Fibroblast of upper back skin (primary cell): ENCODE measurements at places on chromosomes 7 and 10.

- DNase-seq, result no peak
Observed at GRCh38 chr7:4460597-4460996, 221.5 kb upstream of the FOXK1 start.

GRCh38 chr7:31475368-31475767 is 38.5 kb upstream of the ITPRID1 start:
- DNase-seq, result no peak

GRCh38 chr10:128912568-128913311 is 554.3 kb upstream of the MGMT start:
- DNase-seq, result no peak

- no peak for DNase-seq
Observed at GRCh38 chr10:88505680-88506215, 77.4 kb downstream of the RNLS start.

- peak; percentile 94 for DNase-seq
Observed at GRCh38 chr7:137771679-137772078, 75.1 kb downstream of the DGKI start.

DNA sequence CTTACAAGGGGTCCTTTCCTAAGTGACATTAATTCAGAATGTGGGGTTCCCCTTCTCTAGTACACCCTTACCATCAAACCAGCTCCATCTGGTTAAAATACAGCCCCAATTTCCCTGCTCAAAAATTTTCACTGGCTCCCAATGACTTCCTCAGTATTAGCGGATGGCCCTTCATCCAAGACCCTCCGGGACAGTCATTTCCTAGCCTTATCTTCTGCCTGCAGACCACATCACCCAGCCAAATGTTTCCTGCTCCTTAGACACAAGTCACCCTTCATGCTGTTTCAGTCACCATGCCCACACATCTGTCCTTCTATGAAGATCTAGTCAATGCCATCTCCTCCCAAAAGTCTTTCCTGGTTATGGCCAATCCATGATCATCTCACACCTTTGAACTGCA is 45.2 kb downstream of the PARD3 start:
- DNase-seq, result no peak

DNA sequence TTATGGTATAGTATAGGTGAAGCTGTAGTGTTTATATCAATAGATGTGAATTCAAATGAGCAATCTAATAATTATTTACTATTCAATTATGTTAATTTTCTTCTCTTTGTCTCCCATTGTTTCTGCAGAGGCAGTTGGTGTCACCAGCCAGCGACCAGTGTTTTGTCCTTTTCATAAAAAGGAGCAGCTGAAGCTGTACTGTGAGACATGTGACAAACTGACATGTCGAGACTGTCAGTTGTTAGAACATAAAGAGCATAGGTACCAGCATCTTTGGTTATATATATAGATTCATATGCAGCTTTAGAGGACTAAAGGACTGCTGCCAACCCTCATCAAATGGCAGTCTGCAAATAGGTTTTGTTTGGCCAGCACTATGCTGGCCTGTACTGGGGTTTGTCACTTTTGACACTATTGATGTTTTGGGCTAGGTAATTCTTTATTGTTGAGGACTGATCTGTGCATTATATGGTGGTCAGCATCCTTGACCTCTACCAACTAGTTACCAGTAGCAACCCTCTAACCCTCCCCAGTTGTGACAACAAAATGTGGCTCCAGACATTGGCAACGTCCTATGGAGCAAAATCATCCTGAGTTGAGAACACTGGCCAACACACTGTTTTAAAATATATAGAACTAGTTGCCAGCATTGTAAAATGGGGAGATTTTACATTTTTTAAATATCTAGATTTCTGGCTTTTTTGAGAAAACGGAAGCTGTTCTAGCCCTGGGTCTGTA is 59.2 kb downstream of the TRIM24 start:
- DNase-seq, result no peak

DNA sequence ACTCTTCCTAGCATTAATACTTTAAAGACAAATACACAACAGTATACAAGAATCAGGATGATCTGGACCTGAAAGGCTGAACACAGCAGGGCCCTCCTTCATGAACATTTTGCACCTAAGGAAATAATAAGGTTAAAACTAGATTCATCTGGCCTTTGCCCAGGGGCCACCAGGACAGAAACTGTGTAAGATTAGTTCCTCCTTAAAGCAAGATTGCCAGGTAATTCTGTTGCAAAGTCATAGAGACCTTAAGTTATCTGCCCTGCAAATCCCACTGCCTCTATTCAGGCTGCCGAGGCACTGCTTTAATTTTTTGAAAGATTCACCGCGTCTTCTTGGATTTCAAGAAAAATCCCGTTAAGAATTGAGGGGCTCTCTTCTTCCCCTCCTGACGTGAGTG is 1.6 kb upstream of the KIAA1217 start:
- no peak for DNase-seq

DNA sequence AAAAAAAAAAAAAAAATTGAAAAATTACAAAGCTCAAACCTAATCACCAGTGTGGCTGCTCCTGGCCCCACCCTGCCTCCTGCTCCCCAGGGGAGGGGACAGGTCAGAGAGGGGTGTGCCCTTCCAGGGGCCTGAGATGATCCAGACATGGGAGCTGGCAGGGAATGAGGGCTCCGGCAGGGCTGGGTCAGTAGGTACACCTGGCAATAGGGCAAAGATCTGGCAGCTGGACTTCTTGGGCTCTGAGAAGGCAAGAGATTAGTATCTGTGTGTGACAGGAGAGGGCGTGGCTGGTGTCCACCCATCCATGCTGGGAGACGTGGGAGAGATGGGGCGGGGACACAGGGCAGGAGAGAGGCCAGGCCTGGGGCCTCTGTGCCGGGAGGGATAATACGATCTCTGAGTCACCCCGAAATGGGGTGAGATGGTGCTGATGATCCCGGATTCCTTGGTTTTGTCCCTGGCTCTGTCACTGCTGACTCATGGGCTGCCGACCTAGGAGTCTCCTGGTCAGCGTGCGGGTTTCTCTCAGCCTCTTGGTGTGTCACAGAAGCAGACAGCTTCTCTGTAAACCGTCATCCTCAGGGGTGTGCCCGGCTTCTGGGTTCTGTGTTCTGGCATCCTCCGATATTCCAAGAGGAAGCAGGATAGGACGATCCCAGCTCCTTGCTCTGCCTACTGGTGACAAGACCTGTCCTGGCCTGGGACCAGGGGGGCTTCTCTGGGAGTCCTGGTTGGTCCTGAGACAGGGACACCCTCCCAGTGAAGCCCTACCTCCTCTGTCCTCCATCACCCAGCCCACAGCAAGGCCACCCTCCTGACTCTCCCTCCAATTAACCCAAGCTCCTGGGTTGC is 8.2 kb upstream of the CLDN4 start:
- DNase-seq, result peak; percentile 90

- DNase-seq, result peak; percentile 83
Observed at GRCh38 chr10:77844713-77845445, 81.7 kb downstream of the DLG5 start.

DNA sequence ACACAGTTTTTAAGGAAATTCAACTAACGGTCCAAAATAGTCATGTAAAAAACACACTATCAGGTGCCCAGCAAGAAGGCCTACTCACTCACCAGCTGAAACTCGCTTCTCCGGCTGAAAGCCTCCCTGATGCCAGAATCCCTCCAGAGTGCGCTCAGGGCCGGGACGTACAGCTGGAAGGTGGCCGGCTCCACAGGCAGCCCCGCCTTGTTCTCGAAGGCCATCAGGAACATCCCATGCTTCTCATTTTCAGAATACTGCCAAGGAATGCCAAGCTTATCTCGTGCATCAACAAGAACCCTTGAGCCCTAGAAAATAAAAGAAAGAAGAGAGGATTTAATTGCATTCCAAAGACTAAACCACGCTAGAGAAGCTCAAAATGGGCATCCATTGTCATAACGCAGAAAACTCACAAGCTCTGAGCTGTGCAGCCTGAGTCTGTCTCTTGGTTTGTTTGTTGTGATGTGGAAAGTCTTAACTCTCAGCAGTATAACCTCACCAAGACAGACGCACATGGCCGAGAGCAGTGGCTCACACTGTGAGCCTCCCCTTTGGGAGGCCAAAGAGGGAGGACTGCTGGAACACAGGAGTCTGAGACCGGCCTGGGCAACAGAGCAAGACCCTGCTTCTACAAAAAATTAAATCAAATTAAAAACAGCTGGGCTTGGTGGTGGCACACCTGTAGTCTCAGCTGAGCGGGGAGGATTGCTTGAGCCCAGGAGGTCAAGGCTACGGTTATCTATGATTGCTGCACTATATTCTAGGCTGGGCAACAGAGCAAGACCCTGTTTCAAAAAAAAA is 49.1 kb downstream of the GNA12 start:
- DNase-seq, result no peak

DNA sequence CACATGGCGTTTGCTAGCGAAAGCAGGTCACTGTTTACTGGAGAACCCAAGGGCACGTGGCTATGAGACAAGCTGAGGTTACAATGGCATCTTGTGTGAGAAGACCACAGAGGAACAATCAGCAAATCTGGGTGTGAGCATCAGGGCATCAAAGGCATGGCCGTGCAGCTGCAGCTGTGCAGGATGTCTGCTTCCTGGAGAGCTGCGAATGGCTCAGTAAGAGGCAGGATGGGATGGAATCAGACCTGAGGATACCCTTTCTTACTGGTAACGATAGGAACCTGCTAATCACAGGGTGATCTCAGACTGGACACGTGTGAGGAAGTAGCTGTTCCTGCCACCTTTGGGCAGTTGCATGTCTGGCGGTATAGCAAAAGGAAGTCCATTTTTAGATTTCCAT is 119.5 kb downstream of the RNF216 start:
- DNase-seq, result no peak

DNA sequence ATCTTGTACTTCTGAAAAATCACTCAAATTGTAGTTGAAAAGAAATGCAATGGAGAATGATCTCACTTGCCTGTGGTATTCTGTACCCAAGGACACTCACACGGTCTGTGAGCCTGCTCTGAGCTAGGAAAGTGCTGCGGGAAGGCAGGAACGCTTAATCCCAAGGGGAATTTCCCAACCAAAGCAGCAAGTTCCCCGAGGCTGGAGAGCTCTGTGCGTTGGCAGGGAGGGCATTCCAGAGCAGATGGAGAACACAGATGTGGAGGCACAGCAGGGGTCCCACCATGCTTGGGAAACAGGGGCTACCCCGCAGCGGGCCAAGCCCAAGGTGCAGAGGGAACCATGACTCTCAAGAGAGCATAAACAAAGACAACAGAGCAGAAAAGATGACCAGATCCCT is 13.6 kb downstream of the SVIL start:
- DNase-seq, result peak; percentile 55

GRCh38 chr10:114337510-114338462 is 66.5 kb downstream of the AFAP1L2 start:
- no peak for DNase-seq

- peak; percentile 61 for DNase-seq
Observed at GRCh38 chr7:109246330-109247077, 676.8 kb downstream of the DNAJB9 start.

- DNase-seq, result peak; percentile 84
Observed at GRCh38 chr10:20105931-20106330, 289.7 kb downstream of the PLXDC2 start.

DNA sequence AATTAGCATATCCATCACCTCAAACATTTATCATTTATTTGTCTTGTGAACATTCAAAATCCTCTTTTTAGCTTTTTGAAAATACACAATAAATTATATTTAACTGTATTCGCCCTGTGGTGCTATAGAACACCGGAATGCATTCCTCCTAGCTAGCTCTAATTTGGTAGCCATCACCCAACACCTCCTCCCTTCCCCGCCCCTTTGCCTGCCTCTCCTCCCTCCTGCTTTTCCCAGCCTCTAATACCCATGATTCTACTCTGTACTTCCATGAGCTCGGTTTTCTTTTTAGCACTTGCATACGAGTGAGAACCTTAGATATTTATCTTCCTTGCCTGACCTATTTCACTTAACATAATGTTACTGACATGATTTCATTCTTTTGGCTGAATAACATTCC is 80.1 kb downstream of the ANKRD26 start:
- no peak for DNase-seq

DNA sequence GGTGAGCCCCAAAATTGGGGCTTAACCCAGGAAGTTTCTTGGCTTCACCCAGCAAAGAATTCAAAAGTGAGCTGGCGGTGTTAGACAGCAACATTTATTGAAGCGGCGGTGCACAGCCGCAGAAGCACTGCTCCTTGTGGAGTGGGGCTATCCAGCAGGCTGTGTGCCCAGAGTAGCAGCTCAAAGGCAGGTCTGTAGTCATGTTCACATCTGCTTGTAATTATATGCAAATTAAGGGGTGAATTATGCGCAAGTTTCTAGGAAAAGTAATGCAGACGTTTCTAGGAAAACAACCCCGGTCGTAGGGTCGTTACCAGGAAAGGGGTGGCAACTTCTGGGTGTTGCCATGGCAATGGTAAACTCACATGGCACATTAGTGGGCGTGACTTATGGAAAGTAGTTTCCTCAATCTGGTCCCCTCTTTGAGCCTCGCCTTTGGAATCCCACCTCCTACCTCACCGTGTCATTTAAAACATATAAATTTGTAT is 13.7 kb upstream of the KBTBD2 start:
- peak; percentile 92 for DNase-seq

- DNase-seq, result peak; percentile 6
Observed at GRCh38 chr10:92640107-92640506, 47.2 kb downstream of the KIF11 start.

DNA sequence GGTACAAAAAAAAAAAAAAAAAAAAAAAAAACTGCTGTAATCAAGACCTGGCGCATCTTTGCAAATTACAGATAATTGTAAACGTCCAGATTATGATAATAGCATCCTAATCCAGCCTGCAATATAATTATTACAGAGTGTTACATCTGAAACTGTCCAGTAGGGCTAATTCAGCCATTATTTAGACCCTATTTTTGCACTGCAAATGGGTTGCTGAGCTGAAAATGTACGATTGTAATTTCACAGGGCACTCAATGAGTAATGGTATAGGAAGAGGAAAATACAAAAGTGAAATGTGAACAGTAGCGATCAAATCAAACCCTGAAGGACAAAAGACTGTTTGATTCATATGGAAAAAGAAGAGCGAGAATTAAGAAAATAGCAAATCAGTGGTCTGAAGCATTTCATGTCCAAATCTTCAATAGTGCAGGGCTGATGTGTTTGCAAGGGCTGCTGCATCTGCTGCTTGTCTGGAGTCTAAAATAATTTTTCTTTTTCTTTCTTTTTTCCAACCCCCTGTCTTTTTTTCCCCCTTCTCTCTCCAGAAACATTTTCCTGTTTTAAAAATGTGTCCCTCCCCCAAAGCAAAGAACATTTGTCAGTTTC is 8.9 kb downstream of the DLX6 start:
- no peak for DNase-seq

GRCh38 chr7:112398534-112398933 is 51.7 kb upstream of the IFRD1 start:
- no peak for DNase-seq

DNA sequence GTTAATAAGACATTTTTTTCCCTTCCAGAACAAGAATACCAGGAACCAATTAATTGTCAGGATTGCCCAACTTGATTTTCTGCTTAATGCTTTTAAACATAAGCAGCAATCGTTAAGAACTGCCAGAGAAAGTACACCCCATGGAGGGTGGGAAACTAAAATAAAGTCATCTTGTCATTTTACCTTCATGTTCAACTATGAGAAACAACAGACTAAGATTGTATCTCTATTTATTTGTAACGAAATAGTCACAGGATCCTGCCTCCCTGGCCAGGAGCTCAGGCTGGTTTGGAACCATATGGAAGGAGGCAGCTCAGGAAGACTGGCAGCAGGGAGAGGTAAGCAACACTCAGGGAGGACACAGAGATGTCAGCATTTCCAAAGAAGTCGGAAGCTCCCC is 129.6 kb downstream of the TNS3 start:
- DNase-seq, result no peak

GRCh38 chr10:49615213-49615612 is 1.4 kb downstream of the CHAT start:
- no peak for DNase-seq
